ENCODE measurements at places on chromosomes 4 and X.
A peak's percentile ranks its signal among the peaks of the same experiment; 100 is the strongest.

- DNase-seq = peak; percentile 13
These were observed 2.2 kb downstream of the PCDH10 start for GRCh38 chr4:133151341-133151690.

- no peak for DNase-seq
These were observed 11.5 kb upstream of the SRPX start for GRCh38 chrX:38232079-38232686.

DNA sequence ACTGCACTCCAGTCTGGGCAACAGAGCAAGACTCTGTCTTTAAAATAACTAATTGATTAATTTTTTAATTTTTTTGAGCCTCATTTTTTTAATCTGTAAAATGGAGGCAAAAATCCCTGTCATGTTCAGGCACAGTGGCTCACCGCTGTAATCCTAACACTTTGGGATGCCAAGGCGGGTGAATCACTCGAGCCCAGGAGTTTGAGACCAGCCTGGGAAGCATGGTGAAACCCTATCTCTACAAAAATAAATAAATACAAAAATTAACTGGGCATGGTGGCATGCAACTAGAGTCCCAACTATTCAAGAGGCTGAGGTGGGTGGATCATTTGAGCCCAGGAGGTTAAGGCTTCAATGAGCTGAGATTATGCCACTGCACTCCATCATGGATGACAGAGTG, 15.4 kb downstream of the AMTN start:
- DNase-seq = no peak

- no peak for DNase-seq
These were observed 6.8 kb downstream of the RBM47 start for GRCh38 chr4:40622913-40623312.

GRCh38 chr4:168514249-168514852, 17.5 kb downstream of the PALLD start:
- DNase-seq = peak; percentile 12

DNA sequence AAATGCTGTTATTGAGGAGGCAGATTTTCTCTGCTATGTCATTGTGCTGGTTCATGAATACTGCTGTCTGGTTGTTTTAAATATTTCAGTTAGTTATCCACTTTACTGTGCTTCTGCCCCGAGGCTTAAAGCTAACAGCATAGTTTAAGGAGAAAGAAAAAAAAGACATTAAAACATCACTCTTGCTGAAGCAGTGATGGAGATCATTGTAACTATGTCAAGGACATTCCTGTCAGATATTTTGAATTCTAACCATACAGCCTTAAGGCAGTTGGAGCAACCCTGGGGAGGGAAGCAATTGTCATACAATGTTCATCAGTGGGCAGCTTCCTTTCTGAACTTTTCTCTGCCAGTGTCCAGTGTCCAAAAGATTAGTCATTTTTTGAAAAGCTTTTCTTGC, 199.0 kb upstream of the DDX53 start:
- DNase-seq = no peak

- no peak for DNase-seq
These were observed 14.7 kb downstream of the SORCS2 start for GRCh38 chr4:7206911-7207567.

- DNase-seq = no peak
These were observed 59.5 kb downstream of the PGRMC2 start for GRCh38 chr4:128227991-128228571.

DNA sequence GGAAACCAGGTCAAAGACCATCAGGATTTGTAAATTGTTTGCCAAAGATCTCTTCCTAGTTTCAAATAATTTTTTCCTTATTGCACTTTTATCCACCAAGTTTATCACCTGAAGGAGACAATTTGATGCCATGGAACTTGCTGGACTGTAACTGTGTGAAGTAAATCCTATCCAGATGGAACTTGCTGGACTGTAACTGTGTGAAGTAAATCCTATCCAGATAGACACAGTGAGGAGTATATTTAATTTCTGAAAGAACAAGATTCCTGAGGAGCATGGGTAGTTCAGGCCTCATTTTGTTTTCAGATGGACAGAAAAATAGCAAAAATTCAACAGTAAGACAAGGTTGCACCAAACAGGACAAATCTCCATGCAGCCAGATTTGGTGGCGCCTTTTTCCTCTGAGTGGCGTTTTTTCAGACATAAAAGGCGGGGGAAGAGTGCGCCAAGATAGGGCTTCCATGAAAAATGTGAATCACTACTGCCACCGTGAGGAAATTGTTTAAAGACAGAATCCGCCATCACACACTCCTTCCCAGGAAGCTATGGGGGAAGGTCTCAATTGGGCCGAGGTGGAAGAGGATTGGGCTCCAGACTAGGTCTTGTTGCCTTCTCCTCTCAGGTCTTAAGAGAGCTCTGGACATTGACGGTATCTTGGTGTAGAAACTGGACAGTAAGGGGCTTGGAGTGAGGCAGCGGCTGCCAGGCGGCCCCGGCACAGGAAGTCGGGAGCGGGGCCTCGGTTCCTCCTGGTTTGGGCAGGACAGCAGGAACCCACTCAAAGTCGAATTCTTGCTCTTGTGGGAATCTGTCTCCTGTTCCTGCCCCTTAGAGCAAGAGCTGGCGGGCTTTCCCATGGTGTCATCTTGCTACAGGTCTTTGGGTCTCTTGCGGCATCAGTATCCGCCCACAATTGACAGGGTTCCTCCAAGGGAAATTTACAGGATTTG, 234.7 kb downstream of the OR13H1 start:
- DNase-seq = no peak

- no peak for DNase-seq
These were observed 326.4 kb downstream of the ANKRD50 start for GRCh38 chr4:124386163-124386562.

- DNase-seq = no peak
These were observed 1210.6 kb downstream of the C4orf33 start for GRCh38 chr4:130306566-130306965.

- no peak for DNase-seq
These were observed 65.3 kb upstream of the DCLK2 start for GRCh38 chr4:150012851-150013360.

DNA sequence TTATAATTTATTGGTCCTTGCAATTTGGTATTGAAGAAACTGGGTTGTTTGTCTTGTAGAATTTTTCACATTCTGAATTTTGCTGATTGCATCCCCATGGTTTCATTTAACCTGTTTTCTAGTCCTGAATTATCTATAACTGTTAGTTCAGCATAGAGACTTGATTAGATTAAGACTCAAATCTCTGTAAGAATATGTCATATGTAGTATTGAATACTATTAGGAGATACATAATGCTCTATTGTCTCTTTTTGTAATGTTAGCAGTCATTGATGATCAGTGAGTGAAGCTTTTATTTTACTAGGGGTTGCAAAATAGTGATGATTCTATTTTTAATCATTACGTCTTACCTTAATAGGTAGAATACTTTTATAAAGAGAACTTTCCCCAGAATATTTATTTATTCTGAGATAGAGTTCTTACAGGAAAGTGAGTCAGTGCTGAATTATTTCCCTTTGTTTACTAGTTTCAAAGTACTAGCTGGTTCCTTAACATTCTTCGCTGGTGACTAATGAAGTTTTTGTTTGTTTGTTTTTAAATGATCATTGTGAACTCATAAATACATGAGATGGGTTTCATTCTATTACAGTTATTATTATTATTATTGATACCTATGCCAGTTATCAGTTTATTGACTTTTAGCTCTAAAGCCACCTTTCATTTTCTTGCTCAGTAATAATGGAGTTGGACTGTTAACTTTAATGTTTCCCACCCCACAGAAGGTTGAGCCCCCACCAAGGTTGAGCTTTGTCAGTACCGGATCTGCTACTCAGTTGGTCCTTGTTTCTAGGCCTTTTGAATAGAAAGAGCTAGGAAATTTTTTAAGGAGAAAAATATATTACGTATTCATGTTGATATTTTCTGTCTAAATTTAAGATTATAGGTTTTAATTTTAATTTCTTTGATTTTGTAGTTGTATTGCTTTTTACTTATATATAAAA, 102.3 kb downstream of the LARP1B start:
- DNase-seq = no peak

- DNase-seq = no peak
These were observed 63.0 kb downstream of the PRSS12 start for GRCh38 chr4:118289794-118290193.

DNA sequence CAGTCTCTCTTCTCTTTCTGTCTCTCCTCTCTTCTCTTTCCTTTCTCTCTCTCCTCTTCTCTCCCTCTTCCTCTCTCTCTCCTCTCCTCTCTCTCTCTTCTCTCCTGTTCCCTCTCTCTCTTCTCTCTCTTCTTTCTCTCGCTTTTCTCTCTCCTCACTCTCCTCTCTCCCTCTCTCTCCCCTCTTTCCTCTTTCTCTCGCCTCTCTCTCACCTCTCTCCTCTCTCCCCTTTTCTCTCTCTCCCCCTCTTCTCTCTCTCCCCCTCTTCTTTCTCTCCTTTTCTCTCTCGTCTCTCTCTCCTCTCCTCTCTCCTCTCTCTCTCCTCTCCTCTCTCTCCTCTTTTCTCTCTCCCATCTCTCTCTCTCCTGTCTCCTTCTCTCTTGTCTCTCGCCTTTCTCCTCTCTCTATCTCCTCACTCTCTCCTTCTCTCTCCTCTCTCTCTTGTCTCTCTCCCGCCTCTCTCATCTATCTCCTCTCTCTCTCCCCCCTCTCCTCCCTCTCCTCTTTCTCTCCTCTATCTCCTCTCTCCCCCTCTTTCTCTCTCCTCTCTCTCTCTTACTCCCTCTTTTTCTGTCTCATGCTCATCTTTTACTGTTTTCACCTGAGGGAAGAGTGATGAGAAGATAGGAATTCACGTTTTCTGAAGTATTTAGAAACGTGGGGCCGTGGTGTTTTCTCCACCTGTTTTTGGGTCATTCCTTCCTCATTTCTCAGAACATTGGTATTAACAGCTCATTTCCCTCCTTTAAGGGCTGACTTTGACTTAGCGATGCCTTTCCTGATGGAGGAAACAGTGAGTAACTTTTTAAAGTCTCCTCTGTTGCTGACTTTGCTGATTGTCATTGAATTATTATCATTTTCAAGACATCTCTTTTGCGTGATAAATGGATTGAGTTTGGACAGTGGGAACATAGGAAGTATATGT, 80.6 kb upstream of the CD99 start:
- DNase-seq = no peak

DNA sequence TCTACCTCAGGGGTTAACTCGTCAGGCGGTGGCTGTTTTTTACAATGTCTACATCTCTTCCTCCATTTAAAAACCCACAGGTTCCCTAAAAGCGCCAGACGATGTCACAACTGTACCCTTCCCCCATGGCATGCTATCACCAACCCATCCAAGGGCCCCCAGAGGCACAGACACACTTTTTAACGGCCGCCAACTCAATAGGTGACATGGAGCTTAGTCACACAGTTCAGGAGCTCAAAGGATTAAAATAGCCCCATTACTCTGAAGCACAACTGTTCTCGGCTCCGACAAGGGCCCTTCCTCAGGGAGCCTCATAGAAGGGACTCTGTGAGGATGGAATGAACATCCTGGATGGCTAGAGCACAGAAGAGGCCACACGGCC, 12.4 kb downstream of the SH3KBP1 start:
- DNase-seq = no peak

GRCh38 chrX:134622813-134623185, 35.5 kb downstream of the PLAC1 start:
- no peak for DNase-seq

DNA sequence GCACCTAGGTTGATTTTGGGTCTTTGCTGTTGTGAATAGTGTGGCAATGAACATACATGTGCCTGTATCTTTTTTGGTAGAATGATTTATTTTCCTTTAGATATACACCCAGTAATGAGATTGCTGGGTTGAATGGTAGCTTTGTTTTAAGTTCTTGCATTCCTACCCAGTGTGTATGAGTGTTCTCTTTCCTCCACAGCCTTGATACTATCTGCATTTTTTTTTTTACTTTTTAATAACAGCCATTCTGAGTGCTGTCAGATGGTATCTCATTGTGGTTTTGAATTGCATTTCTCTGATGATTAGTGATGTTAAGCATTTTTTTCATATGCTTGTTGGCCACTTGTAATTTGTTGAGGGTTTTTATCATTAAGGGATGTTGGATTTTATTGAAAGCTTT, 351.8 kb upstream of the GNPDA2 start:
- DNase-seq = no peak

DNA sequence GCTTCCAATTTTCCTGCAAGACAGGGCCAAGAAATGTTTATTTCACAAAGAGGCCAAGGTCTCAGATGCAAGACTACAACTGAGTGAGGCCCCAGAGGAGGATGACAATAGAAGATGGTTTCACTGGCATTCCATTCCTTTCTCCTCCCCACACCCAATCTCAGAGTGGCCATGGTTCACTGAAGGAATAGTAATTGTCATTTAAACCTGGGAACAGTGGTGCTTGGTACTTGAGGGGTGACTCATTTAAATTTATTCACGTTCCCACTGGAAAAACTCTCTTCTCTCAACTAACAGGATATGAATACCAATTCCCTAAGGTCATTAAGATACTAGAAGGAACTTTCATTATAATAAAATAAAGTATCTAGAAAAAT, 35.3 kb upstream of the CXCL8 start:
- DNase-seq = no peak

DNA sequence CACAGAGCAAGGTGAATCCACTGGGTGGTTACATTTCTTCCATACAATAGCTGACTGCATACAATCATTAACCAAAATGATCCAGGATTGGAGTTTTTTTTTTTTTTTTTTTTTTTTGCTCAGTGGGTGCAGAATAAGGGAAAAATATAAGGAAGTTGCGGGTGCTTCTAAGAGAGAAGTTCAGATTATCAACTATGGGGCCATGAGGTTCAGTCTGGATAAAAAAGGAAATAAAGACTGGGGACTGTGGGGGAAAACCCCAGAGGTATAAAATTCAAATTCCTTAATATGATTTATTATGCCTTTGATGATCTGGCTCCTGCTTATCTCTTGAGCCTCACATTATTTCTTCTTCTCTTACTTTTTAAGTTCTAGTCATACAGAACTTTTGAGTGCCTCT, 5.9 kb upstream of the EIF1AX start:
- DNase-seq = no peak

DNA sequence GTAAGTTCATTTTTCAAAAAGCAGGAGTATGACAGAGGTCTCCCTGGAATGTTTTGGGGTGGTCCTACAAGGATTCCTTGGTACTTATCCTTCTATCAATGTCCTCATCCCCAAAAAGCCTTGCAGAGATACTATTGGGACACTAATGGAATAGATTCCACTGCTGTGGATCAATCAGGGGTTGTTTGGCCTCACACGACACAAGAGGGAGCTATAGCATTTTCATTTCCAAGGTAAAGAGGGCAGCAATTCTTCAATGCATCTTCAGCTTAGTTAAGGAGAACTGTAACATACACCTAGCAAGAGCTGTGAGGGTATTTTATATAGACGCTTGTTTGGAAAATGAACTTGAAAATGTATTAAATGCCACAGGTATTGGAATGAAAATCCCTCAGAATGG, 50.9 kb downstream of the USP26 start:
- no peak for DNase-seq

DNA sequence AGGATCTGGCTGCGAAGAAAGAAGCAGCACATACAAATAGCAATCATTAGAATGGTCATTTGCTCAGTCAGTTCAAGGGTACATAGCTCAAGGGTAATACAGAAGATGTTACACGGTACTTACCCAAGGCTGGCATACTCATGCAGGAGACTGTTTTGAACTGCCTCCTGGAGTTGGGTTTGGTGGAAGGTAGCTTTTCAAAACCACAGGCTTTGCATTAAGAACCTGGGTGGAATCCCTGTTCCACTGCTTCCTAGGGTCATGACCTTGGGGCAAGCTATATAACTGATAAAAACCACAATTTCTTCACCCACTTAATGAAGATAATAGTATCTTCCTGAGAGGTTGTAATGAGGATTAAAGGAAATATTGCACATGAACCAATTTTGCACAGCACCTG, 36.5 kb downstream of the TBC1D9 start:
- DNase-seq = no peak

Data from GM20000 (cell line).